NCI-H146 (cell line): ENCODE measurements at places on chromosomes 5 and 9.

- no peak for DNase-seq
Observed at GRCh38 chr9:23081377-23081776, 634.8 kb downstream of the DMRTA1 start.

- no peak for DNase-seq
Observed at GRCh38 chr5:73865315-73865714, 239.3 kb downstream of the ARHGEF28 start.

DNA sequence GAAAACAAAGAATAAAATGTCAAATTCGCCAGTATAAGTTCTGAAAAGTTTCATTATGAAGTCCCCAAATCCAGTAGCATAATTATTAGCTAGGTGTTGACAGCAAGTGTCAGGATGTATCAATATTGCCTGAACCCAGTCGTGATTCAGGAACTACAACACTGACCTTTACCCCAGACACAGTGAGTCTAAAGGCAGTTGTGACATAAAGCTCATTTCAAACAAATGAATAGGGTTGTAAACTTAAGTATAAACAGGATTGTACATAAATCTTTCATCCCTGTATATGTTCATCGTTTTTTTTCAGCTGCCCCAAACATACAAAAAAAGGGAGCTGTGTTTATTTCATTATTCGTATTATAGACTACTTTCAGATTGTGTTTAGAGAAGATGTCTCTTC is 385.7 kb downstream of the PLK2 start:
- no peak for DNase-seq

- DNase-seq, result no peak
Observed at GRCh38 chr5:149004559-149004958, 58.3 kb downstream of the SH3TC2 start.

DNA sequence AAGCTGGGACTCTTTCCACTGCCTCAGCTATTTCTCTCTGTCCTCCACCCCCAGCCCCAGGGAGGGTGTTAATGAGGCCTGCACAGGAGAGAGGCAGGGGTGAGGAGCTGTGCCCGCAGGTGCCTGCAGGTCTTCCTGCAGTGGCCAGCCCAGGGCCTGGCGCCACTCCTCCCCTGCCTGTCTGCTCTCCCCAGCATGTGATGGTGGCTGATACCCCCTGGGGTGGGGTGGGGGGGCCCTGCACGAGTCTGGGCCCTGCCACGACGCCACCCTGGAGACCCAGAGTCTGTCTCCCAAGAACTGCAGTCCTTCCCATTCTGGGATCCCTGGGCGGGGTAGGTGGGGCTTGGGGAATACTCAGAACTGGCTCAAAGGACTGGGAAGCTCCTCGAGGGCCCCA is 166.4 kb upstream of the SMIM23 start:
- no peak for DNase-seq

DNA sequence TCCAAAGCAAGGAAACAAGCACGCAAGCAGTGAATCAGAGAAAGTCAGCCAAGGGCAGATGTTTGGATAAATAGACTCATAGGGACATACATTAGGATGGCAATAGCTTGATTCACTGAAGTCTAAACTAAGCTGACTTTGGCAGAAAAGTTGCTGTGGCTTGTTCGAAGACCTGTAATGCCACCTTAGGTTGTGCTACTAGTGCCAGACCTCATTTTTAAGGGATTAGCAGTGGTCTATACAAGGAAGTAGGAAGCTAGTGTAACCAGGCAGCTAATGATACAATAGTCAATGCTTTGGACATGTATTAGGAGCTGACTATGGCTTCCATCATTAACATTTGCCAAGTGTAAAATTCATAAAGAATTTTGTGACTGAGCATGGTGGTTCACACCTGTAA is 63.1 kb downstream of the FCHO2 start:
- no peak for DNase-seq

GRCh38 chr9:105832096-105832710 is 137.9 kb downstream of the TMEM38B start:
- DNase-seq, result no peak

GRCh38 chr9:105295986-105296385 is 51.5 kb downstream of the SLC44A1 start:
- no peak for DNase-seq

GRCh38 chr5:156328161-156328560 is 1.2 kb downstream of the SGCD start:
- no peak for DNase-seq

GRCh38 chr9:76571743-76572146 is 112.8 kb downstream of the GCNT1 start:
- peak; percentile 25 for DNase-seq

DNA sequence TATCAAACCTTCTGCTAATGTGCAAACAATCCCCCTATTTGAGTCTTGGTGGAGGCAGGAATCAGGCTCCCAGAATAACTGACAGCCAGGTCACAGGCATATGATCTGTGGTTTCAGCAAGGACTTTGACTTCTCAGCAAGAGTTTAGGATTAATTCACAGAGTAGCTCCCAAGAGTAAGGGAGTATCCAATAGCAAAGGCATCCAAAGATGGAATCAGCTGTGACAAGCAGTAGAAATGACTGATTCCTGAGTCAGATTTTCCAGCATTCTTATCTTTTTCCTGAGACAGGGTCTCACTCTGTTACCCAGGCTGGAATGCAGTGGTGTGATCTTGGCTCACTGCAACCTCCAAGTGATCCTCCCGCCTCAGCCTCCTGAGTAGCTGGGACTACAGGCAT is 108.3 kb downstream of the EPB41L4A start:
- DNase-seq, result no peak
